Activated naive CD8-positive, alpha-beta T cell treated with anti-CD3 and anti-CD28 coated beads, Interleukin-2, amount 50 U/mL, for 24 hours (primary cell): ENCODE measurements at places on chromosomes 16 and 17.

DNA sequence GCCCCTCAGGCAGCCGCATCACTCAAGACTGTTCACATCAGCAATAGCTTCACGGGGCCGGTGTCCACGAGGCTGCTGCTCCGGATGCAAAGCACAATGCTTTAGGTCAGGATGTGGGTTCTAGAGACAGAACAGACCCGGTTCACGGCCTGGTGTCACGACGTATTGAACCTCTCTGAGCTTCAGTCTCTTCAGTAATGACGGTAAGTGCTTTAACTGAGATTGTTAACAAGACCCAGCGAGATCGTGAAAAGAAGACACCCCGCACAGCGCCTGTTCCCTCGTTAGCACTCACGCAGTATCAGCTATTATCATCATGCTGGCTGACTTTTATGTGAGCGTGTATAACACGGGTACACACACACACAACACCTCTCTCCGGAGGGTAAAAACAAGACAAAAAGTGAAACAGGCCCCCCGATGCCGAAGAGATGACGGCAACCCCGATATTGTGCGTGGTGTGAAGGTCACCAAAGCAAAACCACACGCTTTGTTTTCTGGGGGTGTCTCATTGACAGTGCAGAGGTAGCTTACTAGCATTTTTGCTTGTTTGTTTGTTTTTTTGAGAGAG is 21.4 kb upstream of the ABR start:
- peak; percentile 47 for DNase-seq

GRCh38 chr17:82412535-82413520 is 5.3 kb upstream of the HEXD start:
- no peak for DNase-seq

DNA sequence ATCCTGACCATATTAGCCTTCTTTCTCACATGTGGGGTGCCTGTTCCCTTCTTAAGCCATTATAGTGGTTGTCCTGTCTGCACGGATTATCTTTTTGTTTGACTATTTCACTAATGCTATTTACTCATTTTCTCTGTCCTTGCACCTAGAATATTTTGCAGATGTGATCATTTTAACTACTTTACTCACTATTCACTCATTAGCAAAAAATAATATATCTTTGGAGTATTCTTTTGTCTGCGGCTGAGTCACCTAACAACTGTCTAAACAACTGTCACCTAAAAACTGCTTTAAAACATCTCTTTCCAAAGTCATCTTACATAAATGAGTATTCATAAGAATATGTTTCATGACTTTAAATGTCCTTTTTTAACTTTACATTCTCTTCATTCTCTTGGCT is 87.4 kb downstream of the KCNJ2 start:
- no peak for DNase-seq

GRCh38 chr16:54197758-54198157 is 88.8 kb downstream of the IRX3 start:
- no peak for DNase-seq

GRCh38 chr17:73591296-73592078 is 52.8 kb downstream of the SDK2 start:
- DNase-seq, result peak; percentile 57

DNA sequence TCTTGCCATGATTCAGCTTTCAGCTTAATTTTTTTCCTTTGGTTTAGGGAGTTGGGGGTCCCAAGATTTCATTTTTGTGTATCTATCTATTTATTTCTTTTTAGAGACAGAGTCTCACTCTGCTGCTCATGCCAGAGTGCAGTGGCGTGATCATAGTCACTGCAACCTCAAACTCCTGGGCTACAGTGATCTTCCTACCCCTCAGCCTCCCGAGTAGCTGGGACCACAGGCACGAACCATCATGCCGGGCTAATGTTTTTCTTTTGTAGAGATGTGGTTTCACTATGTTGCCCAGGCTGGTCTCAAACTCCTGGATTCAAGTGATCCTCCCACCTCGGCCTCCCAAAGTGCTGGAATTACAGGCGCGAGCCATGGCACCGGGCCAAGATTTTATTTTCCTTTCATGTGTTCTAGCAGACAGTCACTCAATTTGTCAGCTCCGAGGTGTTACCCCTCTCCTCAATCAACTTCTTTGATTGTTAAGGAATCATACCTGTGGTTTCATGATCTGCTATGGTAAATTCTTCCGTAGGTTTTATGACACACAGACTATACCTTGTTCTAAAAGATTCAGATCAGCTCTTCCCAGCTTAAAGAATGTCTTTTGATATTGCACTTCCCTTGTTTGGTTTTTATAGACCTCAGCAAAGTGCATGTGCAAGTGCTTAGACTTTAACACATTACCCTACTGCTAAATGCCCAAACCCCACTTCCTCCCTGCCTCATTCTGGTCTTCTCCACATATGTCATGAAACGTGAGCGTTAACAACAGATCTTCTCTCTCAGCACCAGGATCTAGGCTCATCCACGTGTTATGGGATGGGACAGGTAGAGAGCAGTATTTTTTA is 13.0 kb downstream of the UNC45B start:
- peak; percentile 44 for DNase-seq
